Tibial nerve (tissue), 4 donors: ENCODE measurements at places on chromosomes 2 and 18. TPM values are rescaled to one million over a fixed set of nuclear protein-coding genes. Genes with fewer than 3 reads are reported as not detected.

The SERPINB2 gene
- not detected for total RNA-seq

The LINC00305 gene
- total RNA-seq, result not detected

The CFAP65 gene
- total RNA-seq, result not detected

DNA sequence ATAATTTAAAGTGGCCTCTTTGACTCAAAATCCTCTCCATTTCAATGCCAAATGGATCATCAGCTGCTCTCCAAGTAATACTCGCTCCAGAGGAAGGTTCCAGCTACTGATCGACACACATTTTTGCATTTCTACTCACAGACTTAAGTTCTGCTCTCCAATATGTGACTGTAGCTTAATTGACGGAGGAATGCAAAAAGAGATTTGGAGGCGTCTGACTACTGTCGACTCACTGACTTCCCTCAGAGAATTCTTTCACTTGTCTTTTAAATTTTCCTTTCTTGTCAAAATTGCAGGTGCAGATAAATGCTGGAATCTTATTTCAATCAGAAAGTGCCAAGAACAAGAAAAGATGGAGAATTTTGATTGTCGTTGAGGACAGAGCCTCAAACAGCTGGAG, 84.1 kb upstream of the PAPOLG start:
- DNase-seq, result no peak

GRCh38 chr18:32019251-32019948, 775 bp downstream of the RNF125 start:
- DNase-seq, result peak; percentile 6

- no peak for DNase-seq
Measured at GRCh38 chr2:159211447-159212396, 74.8 kb downstream of the WDSUB1 start.
